ENCODE measurements at places on chromosomes 11 and 22.

GRCh38 chr11:64007160-64007628 is 21.0 kb downstream of the OTUB1 start:
- DNase-seq = no peak

DNA sequence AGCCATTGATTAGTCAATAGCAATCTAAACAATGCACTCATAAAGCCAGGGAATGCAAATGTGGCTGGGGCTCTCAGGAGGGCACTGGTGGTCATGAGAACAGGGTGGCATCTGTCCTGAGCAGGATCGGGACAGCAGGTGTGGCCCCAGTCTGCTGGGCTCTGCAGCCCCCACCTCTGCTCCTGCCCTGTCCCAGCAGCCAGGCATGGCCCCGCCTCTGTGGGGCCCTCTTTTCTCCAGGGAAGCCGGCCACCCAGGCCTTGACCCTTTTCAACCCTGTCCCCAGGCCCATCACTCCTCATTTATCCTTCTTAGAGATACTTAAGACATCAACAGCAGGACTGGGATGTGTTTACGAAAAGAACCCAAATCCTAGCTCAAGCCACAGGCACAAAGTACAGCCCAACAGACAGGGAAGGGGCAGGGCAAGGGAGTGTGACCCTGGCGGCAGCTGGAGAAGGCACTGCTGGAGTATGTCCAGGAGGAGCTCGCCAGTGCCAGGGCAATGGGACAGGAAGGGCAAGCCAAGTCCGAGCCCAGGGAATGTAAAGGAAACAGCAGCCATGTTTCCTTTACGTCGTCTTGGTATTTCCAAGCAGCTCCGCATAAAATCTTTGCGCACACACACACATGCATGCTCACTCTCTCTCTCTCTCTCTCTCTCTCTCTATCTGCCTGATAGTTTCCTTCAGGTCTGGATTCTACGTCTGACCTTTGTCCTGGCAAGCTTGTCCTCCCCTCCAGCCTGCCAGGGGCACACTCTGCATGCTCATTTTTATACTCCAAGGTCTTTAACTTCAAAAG is 59.9 kb downstream of the DGCR2 start:
- no peak for DNase-seq

GRCh38 chr11:78370406-78371172 is 47.0 kb downstream of the GAB2 start:
- no peak for DNase-seq

DNA sequence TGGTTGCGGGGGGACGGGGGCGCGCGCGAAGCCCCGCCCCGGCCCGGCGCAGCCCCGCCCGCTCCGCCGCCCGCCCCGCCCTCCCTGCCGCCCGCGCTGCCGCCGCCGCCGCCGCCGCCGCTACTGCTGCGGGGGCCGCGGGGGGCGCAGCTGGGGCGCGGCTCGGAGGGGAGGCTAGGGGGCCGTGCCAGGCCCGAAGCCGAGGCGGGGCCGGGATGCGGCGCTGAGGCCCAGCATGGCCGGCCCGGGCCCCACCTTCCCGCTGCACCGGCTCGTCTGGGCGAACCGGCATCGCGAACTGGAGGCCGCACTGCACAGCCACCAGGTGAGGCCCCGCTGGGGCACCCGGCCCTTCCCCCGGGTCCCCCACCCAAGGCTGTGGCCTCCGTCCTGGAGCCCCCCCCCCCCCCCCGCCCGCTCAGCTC is at the start of gene ANKRD13D:
Gene ANKRD13D, plus strand, starts transcription at position 78 of the 425 bp plus-strand sequence. Its CDS starts 158 bp downstream, at position 236.
- no peak for DNase-seq

GRCh38 chr11:75195167-75195962 is 44.5 kb downstream of the SLCO2B1 start:
- no peak for DNase-seq

DNA sequence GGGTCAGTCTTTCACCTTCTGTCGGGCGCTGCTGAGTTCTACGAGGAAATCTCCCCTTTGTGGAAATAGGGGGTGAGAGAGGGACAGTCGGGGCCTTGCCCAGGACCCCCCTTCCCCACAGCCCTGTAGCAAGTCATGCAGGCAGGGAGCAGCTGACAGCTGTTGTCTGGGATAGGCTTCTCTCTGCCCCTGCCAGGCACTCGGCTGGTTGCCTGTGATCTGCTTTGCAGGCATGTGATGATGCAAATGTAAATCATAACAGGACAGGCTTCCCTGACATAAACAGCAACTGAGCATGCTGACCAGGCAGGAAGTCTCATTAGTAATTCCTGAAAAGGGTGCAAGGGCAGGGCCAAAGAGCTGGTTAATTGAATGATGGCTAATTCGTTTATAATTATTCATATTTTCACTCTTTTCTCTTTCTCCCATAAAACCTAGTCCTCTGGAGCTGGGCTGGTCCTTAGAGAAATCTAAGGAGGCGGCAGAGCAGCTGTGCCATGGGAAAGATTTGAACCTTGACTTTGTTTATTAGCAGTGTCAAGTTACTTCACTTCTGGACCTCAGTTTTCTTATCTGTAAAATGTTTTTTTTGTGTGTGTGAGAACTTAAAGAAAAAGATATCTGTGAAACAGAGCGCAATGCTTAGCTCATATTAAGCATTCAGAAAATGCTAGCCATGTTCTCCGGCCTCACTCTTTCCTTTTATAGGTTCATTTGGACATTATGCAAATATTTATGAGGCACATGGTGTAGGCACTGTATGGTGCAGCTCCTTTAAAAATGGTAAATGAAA is 129.7 kb downstream of the LDLRAD3 start:
- DNase-seq = no peak
